Epithelial cell of prostate (primary cell): ENCODE measurements at places on chromosomes 4 and X.

DNA sequence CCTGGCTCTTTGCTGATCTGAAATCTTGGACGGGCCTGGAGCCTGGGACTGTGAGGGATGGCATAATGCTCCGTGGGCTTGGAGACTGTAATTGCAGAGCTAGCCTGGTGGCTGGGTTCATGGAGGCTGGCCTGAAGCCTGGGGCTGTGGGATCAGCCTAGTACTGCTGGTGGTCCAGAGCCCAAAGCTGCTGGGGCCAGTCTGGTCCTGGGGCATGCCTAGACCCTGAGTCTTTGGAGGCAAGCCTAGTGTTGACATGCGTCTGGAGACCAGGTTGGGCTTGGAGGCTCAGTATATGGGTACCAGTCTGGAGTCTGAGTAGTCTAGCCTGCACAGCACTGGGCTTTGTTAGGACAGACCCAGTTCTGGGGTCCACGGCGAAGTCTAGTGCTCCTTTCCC is 172.0 kb upstream of the ZC4H2 start:
- no peak for DNase-seq

DNA sequence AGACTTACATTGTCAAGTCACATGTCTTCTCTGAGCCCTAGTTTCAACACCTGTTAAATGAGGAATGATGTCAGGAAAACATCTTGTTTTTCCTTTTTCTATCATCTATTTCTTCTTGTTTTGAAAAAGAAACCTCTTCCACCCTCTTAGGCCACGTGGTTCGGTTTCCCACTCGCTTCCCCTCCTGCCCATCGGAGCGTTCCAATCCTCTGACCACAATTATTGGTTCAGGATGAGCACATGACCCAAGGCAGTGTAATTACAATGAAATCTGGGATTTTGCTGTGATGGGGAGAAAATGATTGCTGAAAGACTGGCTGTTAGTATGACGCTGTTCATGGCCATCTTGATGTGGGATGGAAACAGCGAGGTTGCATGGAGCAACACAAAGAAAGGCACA is 186.7 kb downstream of the UNC5C start:
- DNase-seq = no peak

- DNase-seq = no peak
Observed at GRCh38 chrX:81201071-81201470, 642 bp downstream of the HMGN5 start.

DNA sequence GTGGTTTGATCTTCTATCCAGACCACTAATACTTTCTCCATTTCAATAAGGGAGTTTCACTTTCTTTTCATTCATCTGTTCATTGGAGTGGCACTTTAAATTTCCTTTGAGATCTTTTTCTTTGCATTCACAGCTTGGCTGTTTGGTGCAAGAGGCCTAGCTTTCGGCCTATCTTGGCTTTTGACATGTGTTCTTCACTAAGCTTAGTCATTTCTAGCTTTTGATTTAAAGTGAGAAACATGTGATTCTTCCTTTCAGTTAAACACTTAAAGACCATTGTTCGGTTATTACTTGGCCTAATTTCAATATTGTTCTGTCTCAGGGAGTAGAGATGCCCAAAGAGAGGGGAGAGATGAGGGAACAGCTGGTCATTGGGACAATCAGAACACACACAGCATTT is 24.3 kb downstream of the CXCL13 start:
- no peak for DNase-seq
